Caudate nucleus (tissue), 63 donors: ENCODE measurements at places on chromosomes 4 and X.
A peak's percentile ranks its signal among the peaks of the same experiment; 100 is the strongest.

DNA sequence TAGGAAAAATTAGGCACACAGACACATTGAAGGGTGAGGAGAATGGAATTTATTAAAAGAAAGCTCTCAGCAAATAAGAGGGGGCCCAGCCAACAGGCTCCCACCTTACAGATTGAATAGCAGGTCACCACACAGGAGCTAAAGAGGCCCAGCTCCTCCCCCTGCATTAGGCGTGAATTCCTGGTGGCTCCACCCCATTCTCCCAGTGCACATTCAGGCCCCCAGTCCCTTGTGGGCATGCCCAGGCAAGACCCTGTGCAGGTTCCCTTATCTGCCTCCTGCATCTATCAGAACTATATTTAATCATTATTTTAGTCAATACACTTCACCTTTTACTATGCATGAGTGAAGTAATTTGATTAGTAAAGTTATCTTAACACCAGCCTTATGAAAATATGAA is 856.3 kb upstream of the NDST4 start:
- no peak for DNase-seq

GRCh38 chrX:31291131-31291530 is 219.3 kb upstream of the FTHL17 start:
- DNase-seq = no peak

DNA sequence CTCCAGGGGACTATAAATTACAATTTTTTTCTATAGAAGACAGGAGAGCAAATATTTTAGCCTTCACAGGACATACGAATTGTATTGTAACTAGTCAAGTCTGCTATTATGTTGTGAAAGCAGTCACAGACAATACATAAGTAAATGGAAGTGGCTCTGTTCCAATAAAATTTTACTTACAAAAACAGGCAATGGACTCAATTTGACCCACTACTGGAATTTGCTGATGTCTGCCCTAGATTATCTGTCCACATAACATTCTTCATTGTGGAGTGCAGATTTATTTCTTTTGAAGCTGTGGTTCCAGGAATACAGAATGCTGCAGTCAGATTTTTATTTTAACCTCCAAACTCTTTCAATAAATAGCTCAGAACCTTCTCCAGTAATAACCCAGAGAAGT is 330.3 kb downstream of the PPP4R3C start:
- DNase-seq = no peak

- DNase-seq = no peak
Measured at GRCh38 chrX:124211312-124211942, 121.0 kb upstream of the TEX13D start.

- no peak for DNase-seq
Measured at GRCh38 chr4:122689972-122690371, 42.5 kb upstream of the BBS12 start.

- DNase-seq = peak; percentile 36
Measured at GRCh38 chrX:140710710-140711109, 1.2 kb downstream of the LINC00632 start.

DNA sequence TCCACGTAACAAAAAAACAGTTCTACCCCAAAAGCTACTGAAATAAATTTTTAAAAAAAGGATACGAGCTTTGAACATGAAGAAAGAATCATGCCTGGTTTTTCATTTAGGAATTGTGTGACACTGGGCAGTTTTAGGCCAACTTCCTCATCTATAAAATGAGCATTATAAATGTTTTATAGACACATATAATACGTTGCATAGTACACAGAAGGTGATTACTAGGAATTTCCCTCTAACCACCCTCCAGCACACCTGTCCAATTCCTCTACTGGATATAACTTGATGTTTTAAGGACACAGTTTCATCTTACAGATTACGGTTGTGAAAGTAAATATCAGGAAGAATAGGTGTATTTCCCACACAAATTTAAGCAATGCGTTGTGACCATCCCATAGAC is 85.5 kb upstream of the IQCM start:
- DNase-seq = no peak

DNA sequence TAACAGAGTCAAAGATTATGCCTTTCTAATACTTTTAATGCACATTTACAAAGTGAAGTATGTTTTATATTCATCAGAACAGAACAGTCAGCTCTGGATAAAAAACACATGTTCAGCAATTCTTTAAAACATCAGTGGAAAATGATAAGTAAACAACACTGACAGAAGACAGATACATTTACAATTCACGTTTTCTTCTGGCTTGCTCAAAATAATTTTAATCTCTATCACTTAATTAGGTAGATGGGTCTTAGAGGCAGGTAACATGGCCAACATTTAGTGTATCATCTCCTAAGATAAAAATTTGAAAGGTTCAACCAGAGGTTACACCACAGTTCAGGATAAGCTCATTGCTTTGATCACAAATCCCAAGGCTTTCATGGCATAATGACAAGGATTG is 156.8 kb upstream of the MAB21L2 start:
- DNase-seq = no peak

DNA sequence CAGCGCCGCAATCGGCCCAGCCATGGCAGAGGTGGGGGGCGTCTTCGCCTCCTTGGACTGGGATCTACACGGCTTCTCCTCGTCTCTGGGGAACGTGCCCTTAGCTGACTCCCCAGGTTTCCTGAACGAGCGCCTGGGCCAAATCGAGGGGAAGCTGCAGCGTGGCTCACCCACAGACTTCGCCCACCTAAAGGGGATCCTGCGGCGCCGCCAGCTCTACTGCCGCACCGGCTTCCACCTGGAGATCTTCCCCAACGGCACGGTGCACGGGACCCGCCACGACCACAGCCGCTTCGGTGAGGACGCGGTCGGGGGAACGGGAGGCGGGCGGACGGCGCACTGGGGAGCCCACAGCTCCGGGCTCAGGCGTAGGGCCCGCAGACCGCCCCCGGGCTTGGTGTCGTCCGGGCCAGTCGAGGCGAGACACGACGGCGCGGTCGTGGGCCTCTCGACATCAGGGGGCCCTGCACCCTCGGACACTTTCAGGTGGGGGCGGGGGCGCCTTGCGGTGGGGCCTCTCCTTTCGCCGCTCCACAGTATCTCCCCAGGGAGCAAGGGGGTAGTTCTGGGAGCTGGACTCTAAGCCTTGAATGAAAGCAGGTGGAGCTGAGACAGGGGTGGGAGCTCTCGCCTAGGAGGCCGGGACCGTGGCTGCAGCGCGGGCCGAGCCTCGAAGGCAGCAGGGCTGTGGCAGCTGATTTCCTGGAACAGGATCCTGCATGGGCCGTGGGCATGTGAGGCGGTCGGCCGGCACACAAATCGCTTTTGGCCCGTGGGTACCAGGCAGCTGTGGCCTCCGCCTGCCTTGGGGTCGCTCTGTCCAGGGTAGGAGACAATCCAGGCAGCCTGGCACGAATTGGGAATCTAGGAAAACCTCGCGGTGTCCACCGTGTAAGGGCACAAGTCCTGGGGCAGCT is 722 bp downstream of the FGF16 start:
- DNase-seq = no peak

- no peak for DNase-seq
Measured at GRCh38 chr4:134057356-134057755, 144.2 kb downstream of the PABPC4L start.

DNA sequence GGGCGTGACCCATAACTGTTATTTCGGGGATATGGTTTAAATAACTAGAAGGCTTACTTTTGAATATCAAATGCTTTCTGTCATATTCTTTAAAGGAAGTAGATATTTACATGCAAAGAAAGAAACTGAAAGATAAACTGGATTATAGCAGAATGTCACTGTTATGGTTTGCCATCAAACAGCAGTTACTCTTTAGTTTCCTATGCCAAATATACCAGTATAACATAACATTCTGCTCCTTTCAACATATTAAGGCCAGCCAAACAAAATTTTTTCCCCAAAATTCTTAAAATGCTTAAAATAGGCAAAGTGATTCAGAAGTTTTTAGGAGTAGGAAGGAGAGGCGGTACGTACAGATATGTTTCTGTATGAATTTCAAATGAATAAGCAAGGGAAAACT is 27.0 kb downstream of the KDM6A start:
- no peak for DNase-seq

DNA sequence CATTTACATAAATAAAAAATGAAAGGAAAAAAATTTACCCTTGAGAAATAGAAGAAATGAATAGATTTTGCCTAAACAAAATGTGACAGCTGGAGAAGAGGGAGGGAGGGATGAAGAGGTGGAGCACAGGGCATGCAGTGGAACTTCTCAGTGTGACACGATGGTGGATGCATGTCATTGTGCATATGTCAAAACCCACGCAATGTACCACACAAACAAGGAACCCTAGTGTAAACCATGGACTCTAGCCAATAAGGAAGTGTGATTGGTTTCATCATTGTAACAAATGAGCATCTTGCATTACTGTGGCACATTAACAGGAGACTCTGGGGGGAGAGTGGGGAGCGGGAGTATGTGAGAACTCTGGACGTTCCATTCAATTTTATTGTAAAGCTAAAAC is 58.6 kb downstream of the GATB start:
- no peak for DNase-seq

- no peak for DNase-seq
Measured at GRCh38 chr4:64195582-64195981, 213.7 kb downstream of the TECRL start.
